DMS53 (cell line): ENCODE measurements at places on chromosomes 13 and 19.
A peak's percentile ranks its signal among the peaks of the same experiment; 100 is the strongest.

DNA sequence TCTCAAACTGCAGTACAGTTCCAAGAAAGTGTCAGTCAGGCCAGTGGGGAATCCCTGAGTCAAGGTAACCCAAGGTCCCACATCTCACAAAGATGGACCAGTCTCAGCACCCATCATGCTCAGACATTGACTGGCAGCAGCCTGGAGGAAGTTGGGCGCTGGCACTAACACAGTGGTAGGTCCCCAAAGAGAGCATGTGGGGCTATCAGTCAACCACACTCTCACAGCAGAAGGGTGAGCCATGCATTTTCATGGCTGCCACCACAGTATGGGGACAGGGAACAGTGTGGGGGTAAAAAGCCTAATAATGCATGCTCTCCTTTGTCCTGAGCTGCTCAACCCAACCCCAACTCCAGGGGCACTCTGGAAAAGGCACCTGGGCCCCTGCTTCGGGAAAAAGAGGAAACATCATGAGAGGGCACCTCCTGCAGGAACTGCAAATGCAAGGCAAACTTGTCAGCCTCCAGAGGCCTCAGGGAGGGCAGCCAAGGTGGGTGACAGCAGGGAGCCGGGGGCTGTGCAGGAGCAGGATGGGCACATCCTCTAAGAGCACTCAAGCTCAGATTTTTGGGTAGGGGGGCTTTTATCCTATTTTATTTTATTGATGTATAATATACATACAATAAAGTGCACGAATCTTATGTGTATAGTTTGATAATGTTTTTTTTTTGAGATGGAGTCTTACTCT is 9.5 kb upstream of the PLEKHF1 start:
- no peak for DNase-seq

DNA sequence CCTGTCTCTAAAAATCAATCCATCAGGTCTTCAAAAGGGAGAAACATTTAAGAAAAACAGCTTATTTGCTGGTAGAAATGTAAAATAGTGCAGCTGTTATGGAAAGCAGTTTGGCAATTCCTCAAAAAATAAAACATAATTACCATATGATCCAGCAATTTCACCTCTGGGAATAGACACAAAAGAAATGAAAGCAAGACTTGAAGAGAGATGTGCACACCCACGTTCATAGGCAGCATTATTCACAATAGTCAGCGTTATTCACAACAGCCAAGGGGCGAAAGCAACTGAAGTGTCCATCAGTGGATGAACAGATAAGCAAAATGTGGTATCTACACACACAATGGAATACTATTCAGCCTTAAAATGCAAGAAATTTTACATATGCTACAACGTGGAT is 45.1 kb upstream of the DOCK9 start:
- DNase-seq = no peak

DNA sequence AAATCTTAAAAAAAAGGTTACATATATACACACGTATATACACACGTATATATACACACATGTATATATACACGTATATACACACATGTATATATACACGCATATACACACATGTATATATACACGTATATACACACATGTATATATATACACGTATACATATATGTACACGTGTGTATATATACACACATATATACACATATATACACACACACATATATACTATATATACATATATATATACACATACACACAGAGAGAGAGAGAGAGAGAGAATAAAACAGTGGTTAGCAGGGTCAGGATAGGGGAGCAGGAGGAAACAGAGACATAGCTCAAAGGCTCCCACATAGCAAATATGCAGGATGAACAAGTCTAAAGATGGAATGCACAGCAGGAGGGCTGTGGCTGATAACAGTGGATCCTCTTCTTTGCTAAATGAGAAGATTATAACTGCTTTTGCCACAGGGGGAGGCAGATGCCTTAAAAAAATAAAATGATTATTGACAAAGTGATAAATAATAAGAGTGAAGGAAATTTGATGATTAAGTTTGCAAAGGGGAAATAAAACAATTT is 714.5 kb downstream of the UQCRFS1 start:
- no peak for DNase-seq

- DNase-seq = no peak
Observed at GRCh38 chr13:87999240-87999700, 328.1 kb downstream of the SLITRK5 start.

DNA sequence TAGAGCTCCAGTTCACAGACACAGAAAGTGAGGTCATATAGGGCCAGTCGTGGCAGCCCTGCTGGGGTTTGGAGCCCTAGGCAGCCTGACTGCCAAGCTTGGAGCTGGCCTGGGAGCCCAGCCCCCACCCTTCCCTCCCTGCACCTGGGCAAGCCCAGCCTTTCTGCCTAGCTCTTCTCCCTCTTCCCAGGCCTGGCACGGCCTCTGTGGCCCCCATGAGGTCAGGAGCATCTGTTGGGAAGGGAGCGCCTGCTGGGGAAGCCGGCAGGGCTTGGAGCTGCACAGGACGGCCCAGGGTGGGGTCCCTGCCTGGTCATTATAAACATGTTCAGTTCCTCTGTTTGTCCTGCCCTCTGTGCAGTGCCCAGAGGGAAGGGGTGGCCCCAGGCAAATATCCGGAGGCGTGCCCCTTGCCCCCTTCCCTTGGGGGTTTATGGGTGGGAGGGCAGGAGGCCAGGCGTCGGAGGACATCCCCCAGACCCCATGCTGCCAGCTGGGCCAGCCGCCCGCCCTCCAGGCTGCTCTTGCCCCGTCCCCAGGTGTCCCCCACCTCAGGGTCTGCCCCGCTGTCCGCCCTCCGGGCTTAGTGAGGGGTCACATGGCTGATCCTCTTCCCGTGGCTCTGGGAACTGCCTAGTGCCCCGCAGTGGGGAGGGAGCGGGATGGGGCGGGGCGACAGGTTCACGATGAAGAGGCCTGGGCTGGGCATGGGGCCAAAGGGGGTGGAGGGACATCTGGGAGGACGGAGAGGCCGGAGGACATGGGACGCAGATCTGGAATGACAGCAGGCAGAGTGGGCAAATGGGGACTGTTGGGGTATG is 30.0 kb upstream of the NCCRP1 start:
- peak; percentile 99 for DNase-seq

DNA sequence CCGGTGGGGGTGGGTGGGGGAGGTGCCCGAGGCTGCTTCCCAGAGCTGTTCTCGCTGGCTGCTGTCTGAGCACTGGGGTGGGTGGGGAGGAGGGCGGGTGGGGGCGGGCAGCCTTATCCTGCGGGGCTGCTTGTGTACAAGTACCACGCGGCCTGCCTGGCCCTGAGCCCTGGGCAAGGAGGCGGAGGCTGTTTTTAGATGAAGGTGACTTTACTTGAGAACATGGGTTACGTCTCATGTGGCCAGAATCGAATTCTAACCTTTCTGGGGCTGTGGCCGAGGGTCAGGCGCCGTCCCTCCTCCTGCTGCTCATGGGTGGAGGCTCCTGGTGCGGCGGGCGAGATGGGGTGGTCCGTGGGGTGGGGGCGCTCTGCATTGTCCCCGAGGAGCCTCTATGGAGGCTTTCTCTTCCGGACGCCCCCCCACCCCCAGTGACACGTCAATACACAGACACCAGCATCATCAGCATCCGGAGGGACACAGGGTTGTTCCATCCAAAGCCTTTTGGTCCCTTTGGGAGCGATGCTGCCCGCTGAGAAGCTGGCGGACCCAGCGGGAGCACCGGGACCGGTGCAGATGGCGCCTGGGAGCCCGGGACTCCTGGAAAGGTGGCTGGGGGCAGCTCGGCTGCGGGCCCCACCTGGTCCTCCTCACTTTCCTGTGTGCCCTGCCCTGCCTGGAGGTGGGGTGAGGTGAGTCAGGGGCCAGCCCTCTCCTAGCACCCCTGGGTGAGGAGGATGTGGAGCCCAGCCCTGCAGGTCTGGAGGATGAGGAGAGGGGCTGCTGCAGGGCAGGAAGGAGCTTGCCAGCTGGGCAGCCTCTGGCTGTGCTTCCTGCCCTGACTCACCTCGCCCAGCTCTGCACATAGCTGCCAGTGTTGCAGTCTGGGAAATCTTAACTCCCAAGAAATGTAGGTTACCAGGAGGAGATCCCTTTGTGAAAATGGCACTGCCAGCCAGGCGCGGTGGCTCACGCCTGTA is 3.4 kb downstream of the BSG start:
- no peak for DNase-seq

DNA sequence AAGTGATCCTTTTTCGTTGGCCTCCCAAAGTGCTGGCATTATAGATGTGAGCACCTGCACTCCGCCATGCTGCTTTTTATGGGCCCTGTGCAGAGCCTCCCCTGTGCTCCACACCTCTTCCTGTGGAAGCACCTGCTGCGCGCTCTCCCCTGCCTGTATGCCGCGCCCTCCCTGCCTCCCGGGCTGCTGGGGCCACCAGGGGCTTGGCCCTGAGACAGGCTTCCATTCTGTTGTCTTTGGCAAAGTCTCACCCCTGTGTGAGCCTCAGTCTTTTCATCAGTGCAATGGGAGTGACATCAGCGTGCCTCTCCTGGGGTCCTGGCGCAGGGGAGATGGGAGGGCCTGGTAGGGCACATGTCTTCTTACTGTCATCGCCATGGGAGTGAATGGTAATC is 1.3 kb downstream of the FAM174C start:
- DNase-seq = peak; percentile 61

GRCh38 chr13:21747456-21747855 is 76.6 kb downstream of the FGF9 start:
- no peak for DNase-seq

DNA sequence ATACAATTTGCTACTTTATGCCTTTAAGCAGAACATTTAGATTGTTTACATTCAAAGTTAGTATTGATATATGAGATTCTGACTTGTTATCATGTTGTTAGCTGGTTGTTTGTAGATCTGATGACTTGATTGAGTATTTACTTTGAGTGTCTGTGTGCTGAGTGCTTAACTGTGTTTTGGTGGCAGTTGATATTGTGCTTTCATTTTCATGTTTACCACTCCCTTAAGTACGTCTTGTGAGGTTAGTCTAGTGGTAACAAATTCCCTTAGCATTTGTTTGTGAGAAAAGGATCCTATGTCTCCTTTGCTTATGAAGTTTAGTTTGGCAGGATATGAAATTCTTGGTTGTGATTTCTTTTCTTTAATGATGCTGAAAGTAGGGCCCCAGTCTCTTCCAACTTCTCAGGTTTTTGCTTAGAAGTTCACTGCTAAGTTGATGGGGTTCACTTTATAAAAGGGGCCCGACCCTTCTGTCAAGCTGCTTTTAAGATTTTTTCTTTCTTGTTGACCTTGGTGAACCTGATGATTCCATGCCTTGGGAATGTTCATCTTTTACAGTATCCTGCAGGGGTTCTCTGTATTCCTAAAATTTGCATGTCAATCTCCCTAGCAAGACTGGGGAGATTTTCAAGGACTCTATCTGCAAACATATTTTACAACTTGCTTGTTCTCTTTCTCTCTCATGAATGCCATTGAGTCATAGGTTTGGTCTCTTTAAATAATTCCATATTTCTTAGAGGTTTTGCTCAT is 1095.4 kb upstream of the PCDH20 start:
- DNase-seq = peak; percentile 28

DNA sequence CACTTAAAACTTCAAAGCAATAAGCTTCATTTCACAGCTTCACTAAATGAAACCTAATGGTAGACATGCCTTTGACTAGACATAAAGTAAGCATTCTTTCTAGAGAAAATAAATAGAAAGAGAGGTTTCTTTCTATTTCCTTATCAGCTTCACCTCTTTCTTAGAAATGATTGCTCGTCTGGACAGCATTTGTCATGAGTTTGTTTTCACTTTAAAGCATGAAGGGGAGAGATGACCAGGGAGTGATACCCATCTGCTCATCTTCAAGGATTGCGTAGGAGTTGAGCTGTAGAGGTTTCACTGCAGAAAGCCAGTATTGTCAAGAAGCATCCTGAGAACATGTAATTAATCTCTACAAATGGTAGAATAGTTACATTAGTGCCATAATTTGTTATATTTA is 61.3 kb downstream of the COL4A2 start:
- DNase-seq = no peak

DNA sequence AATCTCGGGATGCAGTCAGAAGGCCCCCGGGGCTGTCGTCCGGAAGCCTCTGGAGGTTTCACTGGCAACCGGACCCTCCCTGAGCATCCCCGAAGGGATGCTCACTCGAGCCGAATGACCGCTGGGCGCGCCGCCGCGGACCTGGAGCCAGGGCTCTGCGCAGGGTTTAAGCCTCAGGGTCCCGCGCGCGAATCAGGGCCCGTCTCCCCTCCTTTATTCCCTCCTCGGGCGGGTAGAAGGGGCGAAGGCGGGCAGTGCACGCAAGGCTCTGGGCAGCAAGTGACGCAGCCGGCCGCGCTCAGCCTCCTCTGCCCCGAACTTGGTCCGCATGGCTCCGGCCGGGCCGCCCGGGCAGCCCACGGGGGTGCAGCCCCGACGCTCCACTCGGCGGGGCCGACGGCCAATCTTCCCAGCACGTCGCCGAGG is 572 bp downstream of the SHISA2 start:
- peak; percentile 75 for DNase-seq

GRCh38 chr19:4279267-4279529 is 132 bp downstream of the SHD start:
- DNase-seq = no peak

GRCh38 chr13:65789815-65790214 is 1440.3 kb downstream of the PCDH9 start:
- DNase-seq = no peak

GRCh38 chr13:48749144-48749543 is 95.4 kb downstream of the CYSLTR2 start:
- peak; percentile 3 for DNase-seq
